ENCODE measurements at places on chromosomes 7 and 10.

GRCh38 chr10:97002670-97003069 lies 170.6 kb downstream of the LCOR start:
- no peak for DNase-seq

GRCh38 chr10:1413256-1413655 lies 324.1 kb downstream of the ADARB2 start:
- DNase-seq, result no peak

- DNase-seq, result no peak
Measured at GRCh38 chr10:49106451-49106850, 8.9 kb downstream of the VSTM4 start.

GRCh38 chr10:4653160-4653559 lies 172.8 kb upstream of the AKR1E2 start:
- no peak for DNase-seq

- no peak for DNase-seq
Measured at GRCh38 chr7:36112969-36113368, 40.1 kb upstream of the EEPD1 start.

- DNase-seq, result no peak
Measured at GRCh38 chr7:107932805-107933204, 41.8 kb downstream of the DLD start.

DNA sequence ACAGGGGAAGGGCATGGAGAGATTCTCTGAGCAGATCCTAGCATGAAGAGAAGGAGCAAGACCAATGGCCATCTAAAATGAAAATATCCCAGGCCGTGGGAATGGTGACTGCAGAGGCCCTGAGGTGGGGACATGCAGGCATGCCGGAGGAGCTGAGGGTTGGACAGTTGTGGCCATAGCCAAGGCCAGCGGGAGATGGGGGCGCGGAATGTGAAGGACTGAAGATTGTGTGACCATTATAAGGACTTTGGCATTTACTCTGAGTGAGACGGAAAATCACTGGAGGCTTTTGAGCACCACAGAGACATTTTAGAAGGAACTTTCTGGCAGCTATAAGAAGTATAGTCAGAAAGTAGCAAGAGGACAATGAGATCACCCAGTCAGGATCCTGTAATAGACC lies 341.1 kb downstream of the SFMBT2 start:
- no peak for DNase-seq

Measured in RCC 7860 (cell line).